Esophagus squamous epithelium (tissue), 5 donors: ENCODE measurements at places on chromosomes 5 and 9. TPM values are rescaled to one million over a fixed set of nuclear protein-coding genes. Genes with fewer than 3 reads are reported as not detected.

DNA sequence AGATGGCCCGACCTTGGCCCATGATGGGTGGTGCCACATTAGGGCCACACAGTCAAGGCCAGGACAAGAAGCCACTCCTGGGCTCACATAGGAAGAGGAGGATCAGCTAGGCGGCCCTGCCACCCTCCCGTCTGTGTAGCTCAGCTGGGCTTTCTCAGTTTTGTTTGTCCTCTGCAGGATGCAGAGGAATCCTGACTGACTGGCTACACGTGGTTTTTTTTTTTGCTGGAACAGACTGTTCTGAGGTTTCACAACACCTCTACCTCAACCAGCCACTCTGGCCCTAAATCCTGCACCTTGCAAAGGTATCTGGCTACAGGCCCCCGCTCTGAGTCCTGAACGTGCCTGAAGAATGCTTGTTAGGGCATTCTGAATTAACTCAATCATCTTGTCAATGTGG lies 88.3 kb upstream of the MSX2 start:
- no peak for DNase-seq

GRXCR2 gene
- total RNA-seq: not detected

SHOC1 gene
- total RNA-seq: 5.8 TPM

UBE2B gene
- total RNA-seq: 49.8 TPM

GRCh38 chr5:61277190-61277589 lies 54.9 kb upstream of the ZSWIM6 start:
- DNase-seq: no peak

DNA sequence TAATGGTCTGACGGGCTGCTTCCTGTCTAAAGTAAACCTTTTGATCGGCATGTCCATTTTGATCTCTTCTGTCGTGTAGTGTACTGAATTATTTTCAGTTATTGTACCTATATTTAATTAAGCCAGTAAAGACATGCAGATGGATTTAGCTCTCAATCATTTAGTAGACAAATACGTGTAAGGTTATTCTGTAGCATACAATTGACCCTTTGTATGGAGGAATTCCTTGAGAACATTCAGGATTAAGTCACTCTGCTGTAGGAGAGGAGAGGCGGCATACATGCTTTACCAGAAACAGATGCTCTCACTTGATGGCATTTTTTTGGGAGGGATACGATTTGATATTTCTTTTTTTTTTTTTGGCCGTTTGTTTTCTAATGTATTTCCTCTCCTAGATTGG lies 141.0 kb downstream of the PBX3 start:
- no peak for DNase-seq

DNA sequence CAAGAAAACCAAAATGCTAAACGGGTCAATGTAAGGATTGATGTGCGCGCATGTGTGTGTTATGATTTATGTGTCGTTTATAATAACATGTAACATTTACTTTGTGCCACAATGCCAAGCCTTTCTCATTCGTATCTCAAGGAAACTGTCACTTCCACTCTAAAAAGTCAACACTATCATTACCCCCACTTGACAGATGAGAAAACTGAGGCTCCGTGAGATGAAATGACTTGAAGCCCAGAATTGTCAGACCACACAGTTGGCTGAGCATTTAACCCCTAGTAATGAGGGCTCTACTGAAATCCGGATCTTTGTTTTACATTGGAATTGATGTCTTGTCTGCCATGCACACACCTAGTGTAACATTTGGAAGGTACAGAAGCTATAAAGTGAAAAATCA lies 95.0 kb upstream of the LMX1B start:
- DNase-seq: no peak

- no peak for DNase-seq
Measured at GRCh38 chr9:13386935-13387733, 107.6 kb upstream of the MPDZ start.

GRCh38 chr9:24132244-24132643 lies 306.2 kb upstream of the ELAVL2 start:
- DNase-seq: no peak

DNA sequence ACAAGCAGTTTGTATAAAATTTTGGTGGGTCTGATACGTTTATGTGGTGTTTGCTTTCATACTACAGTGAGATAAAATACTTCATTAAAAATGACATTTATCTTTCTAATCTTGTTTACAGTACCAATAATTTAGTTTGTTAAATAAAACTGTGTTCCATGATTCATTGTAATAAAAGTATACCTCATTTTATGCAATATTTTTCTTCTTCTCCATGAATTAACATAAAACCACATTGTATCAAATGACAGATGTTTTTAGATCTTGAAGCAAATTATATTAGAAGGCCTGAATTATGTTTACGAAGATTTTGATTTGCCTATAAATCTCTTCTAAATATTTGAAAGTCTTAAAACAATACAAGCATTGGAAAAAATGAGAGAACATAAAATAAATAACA lies 1443.0 kb upstream of the CDH6 start:
- DNase-seq: no peak

DNA sequence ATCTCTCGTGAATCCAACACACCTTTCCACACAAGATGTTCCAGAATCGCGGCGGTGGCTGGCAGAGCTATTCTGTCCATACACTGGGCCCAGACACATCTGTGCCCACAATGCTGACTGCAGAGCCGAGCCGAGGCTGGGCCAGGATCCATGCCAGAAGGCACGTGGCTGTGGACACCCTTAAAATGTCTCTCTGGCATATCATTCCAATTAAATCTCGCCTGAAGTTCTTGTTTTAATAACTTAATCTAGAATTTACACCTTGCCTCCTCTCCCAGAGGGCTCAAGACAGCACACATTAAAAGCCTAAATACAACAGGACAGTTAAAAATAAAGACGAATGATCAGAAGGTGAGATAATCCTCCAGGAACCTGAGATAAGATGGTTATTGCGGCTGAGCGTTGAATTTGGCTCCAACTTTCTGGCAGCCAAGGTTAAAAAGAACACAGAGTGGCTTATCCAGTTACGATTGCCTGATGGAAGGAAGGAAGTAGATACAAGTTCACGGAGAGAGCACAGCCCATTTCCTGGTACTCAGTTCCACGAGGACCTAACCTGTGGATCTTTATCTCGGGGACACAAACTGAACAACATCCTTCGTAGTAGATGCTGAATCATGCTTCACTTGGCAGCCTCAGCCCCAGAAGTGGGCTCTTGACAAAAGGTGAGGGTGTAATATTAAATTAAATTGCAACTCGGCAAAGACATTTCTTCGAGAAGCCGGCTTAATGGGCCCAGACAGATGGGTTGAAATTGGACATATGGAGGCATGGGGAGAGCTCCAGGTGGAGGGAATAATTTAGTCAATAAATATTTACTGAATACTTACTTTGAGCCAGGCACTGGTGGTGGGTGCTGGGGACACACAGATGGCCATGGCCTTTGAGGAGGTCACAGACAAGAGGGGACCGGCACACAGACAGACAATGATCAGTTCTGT lies 86.0 kb upstream of the TBC1D2 start:
- DNase-seq: no peak

- DNase-seq: no peak
Measured at GRCh38 chr9:19331877-19332276, 48.2 kb downstream of the RPS6 start.

- DNase-seq: no peak
Measured at GRCh38 chr9:38284588-38285051, 107.9 kb upstream of the ALDH1B1 start.

GRCh38 chr9:70802206-70802605 lies 319.2 kb downstream of the TRPM3 start:
- no peak for DNase-seq

DNA sequence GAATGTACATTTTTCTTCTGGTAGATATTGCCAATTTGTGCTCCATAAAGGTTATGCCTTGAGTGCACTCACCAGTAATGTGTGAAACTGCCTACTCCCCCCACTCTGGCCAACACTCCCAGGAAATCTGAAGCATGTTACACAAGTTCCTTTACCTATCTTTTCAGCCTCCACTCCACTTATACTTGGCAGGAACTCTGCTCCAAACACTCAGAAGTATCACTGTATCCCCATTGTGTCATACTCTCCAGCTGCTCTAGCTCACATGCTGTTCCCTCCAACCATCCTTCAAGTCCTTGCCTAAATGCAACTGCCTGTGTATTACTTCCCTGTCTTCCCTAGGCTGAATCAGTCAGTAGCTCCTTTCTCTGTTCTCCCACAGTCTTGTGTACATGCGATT lies 28.3 kb downstream of the POU4F3 start:
- DNase-seq: no peak

BAAT gene
- not detected for total RNA-seq

IFNA13 gene
- not detected for total RNA-seq

DNA sequence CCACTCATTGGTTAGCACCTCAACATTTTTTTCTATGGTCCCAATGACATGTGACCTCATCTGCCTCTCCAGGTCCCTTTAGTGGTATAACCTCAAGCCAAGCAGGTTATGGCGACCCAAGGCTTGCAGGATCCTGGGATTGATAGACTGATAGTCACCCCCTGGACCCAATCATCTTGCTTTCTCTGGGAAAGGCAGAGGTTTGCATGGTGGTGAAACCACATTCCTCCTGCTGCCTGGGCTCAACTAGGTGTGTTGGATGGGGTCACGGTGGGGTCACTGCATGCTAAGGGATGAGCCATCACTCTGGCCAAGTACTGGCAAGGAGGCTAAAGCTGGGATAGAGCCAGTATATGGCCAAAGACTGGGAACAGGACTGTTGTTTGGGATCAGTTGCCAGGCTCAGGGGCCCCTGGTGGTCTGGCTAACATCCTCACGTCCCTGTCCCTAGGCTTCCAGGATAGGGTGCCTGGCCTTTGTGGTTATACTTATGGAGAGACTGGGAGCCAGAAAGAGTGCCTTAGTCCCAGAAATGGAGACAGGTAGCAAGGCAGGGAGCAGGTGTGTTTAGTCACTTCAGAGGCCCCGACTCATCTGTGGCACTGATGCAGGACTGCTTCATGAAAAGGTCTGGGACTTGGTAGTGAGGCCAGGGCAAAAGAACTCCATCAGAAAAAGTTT lies 4.6 kb upstream of the SMIM32 start:
- no peak for DNase-seq

DNA sequence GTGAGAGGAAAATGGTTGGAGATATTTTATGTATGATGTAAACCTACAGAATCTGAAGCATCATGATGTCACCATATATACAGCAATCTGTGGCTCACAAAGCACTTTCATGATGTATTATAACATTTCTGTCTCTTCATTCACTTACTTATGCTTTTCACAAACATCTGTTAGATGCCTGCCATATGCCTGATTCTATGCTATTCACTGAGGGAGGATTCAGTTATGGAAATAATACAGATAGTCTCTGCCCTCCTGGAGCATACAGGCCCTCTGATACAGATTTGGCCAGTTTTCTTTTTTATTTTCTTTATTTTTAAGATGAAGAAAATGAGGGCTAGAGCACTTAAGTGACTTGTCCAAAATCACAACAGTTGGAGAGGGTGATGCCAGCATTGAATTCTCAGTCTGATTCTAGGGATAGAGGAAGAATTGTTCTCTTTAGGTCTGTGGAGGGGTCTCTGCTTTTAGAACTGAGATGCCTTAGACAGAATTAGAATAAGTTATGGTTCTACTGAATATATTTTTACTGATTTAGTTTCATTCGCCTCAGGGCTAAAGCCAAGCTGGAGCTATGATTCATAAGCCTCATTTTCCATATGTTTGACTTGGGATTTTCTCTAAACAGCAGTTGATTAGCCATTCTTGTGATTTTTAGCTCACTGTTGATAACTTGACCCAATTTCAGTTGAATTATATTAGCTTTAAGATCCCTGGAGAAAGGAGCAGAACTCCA lies 636.4 kb downstream of the PRELID2 start:
- DNase-seq: no peak

DNA sequence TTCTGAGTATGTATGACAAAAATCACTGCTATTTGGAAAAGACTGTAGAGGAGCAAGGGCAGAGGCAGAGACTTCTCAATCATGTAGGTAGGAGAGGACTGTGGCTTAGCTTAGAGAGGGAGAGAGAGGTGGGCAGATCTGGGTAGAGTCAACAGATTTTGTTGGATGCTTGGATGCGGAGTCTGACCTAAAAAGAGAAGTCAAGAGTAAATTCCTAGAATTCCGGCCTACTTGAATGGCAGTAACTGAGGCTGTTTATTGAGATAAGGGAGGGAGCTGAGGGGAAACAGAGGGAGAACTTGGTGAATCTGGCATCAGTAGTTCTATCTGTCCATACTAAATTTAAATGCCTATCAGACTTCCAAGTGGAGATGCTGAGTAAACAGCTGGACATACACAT lies 2.4 kb downstream of the TICAM2 start:
- DNase-seq: no peak

PCDHGA12 gene
- 2.6 TPM for total RNA-seq

HAPLN1 gene
- total RNA-seq: 0.12 TPM

DNA sequence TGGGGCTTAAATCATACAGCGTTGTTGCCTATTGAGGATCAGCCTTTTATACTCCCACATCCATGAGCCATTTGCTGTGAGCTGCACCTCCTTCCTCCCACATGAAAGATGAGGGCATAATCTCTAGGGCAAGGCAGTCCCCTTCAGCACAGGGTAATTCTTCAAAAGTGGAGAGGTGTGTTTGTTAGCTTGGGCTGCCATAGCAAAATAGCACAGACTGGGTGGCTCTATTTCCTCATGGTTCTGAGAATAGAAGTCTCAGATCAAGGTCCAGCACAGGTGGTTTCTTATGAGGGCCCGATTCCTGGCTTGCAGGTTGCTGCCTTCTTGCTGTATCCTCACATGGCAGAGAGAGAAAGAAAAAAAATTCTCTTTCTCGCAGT lies 121.8 kb upstream of the SLC12A2 start:
- no peak for DNase-seq

DNA sequence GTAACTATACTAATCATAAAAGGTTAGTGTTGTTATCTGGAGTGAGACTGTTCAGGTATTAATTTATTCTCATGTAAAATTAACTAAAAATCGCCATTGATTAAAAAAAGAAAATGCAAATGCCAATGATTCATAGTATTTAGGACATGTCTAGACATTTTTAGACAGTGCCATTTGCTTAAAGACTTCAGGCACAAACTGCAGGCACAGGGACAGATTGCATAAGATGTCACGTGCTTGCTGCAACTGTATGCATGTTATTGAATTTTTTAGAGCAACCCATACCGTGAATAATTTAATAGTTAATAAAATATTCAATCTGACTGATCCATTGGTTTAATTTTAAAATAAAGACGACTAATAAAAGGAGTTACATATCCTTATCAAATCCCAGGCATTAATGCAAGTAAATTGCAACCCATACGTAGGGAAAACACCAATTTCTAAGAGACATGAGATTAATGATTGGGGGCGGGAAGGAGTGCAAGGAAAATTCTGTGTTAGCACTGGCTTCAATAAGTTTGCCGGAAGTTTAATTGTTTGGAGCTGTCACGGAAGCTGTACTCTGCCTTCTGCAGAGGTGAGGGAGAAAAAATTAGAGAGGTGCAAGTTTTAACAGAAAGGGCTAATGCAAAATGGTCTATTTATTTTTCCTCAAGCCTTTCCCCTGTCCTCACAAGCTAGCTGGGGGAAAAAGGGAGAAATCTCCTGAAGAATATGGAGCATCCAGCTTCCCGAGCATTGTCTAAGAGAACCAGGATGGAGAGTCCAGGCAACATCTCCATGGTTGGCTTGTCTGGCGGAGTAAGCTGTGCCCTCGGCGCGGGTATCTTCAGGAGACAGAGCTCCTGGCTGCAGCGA lies 2.9 kb downstream of the EDIL3 start:
- DNase-seq: no peak
